ENCODE measurements at places on chromosomes 16 and 17. TPM values are rescaled to one million over a fixed set of nuclear protein-coding genes. Genes with fewer than 3 reads are reported as not detected.

DNA sequence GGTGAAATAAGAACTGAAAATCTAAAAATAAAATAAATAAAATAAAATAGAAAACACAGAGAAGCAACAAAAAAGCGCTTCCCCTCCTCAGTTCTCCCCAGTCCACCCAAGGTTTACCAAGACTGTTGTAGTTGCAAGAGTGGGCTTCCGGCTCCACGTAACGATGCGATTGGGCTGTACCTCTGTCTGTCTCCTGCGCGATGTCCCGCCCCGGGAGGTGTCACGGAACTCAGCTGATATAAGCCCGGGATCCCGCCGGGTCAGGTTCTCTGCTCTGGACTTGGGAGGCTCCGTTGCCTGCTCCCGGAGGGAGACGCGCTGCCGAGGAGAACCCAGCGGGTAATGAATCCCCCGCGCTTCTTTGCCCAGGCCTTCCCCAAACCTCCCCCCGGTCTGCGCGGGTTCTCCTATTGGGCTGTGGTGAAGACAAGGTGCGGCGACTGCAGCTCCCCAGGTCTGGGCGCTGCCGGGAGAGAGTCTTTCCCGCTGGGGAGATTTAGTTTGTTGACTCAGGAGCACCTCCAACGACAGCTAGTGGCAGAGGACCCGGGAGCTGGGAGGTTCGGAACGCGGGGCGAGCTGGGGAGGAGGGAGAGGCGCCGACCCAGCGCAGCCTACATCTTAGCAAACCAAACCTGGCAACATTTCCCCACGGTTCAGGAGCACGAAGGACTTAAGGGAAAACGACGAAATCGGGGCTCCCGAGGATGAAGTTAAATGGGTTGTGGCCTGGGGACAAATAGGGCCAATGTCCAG is at the start of gene SLFN5:
TSS of gene SLFN5 (plus strand) at position 268 of the 756 bp plus-strand sequence. CDS start 15,619 bp downstream, outside the sequence.
- peaks cover 63% of the 10 kb centered on the region for H3K4me1 ChIP-seq
- no peaks in the 10 kb centered on the region for H3K27me3 ChIP-seq
- peak within 1 kb of the TSS; percentile 96 for H3K27ac ChIP-seq
- peak within 1 kb of the TSS; percentile 96 for H3K4me3 ChIP-seq
- peaks cover 38% of the 10 kb centered on the region for H3K36me3 ChIP-seq
- peak; percentile 91 for DNase-seq

GRCh38 chr16:8950580-8951077 is 13.1 kb downstream of the USP7 start:
- no peak overlapping the region for H3K4me3 ChIP-seq
- no peak for DNase-seq
- H3K36me3 ChIP-seq: no peaks in the 10 kb centered on the region
- peaks cover 54% of the 10 kb centered on the region for H3K4me1 ChIP-seq
- H3K27me3 ChIP-seq: no peaks in the 10 kb centered on the region

DNA sequence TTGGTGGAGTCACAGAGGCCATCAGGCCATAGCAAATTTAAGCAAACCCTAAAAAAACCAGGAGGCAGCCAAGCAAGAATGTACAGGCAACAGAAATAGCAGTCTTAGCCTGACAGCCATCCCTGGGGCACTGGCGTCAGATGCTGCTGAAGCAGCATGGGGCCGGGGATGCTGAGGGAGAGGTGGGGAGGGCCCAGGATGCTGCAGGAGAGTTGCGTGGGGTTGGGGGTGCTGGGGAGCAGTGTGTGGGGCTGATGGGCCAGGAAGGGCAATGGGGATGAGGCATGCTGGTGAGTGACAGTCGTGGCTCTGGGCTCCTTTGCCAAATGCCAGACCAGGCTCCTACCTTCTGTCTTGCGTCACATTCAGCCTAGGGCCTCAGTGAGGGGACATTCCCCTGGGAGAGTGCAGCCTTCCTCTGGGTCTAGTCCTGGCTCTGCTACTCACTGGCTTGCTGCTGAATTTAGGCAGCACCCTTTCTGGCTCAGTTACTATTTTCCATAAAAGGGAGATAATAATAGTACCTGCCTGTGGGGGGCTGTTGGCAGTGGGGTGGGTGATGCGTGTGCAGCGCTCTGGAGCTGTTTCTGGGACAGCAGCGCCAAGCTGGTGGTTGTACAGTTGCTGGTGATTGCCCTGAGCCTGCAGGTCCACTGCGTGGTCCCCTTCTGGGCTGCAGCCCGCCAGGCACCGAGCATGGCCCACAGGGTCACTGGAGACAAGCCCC is 88.1 kb downstream of the AMFR start:
- H3K4me3 ChIP-seq: no peak overlapping the region
- H3K27ac ChIP-seq: no peak overlapping the region
- DNase-seq: no peak
- no peaks in the 10 kb centered on the region for H3K27me3 ChIP-seq

DNA sequence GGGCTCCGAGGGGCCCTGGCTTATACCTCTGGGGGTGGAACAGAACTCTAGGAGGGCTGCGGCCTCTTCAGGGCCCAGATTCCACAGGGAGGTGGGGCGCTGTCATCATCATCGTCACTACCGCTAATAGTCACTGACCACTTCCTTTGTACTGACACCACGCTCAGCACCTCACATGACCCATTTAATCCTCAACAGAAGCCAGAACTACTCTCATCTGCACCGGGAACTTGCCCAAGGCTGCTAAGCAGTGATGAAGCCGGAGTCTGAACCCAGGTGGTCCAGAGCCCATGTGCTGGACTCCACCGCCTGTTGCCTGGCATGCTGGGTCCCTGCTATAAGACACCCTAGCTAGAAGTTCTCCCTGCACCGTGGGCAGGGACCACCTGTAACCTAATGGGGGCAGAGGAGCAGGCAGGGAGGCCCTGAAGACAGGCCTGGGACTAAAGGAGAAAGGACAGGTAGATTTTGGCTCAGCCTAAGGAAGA is 12.0 kb downstream of the UNC13D start:
- H3K27me3 ChIP-seq: no peaks in the 10 kb centered on the region
- H3K4me1 ChIP-seq: peaks cover 28% of the 10 kb centered on the region
- peak overlapping the region; percentile 50 for H3K4me3 ChIP-seq
- peaks cover 51% of the 10 kb centered on the region for H3K36me3 ChIP-seq
- peak overlapping the region; percentile 85 for H3K27ac ChIP-seq

DNA sequence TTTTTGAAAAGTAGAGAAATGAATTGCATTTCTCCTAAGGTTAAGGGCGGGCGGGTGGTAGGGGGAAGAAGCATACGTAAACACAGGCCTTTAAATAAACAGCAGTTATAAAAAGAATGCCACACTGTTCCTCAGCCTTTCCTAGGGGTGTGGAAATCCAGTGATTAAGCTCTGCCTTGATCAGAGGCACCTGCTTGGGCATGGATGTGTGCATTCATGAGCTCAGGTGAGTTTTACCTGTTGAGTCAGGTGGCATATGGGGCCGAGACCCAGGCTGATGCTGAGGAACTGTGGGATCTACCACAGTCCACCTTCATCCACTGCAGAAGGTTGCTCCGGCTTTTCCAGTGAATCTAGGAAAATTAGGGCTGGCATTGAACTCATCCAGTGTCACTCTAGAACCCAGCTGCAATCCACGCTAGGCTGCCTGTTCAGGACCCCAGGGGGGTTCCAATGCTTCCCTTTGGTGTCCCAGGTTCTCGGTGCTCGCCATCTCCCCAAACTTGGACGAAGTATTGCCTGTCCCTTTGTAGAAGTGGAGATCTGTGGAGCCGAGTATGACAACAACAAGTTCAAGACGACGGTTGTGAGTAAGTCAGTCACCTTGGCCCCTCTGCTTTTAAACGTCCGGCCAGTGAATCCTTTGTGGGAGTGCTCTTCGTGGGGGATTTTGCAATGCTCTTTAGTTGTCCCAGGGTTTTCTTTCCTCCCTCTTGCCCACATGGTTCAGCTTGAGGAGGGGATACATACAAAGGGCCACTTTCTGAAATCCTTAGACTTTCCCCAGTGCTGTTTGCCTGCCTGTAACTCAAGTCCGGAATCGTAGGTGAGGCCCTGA is 72.7 kb downstream of the SDR42E1 start:
- H3K27me3 ChIP-seq: no peaks in the 10 kb centered on the region
- H3K4me1 ChIP-seq: no peaks in the 10 kb centered on the region
- H3K4me3 ChIP-seq: no peak overlapping the region
- no peaks in the 10 kb centered on the region for H3K36me3 ChIP-seq
- DNase-seq: no peak

- H3K27ac ChIP-seq: peak overlapping the region; percentile 78
- H3K27me3 ChIP-seq: peaks cover 5% of the 10 kb centered on the region
- H3K4me3 ChIP-seq: peak overlapping the region; percentile 91
Measured at GRCh38 chr17:32445074-32445415, 735 bp downstream of the PSMD11 start.

GRCh38 chr16:84643180-84643583 is 5.1 kb upstream of the KLHL36 start:
- no peak overlapping the region for H3K27ac ChIP-seq
- H3K36me3 ChIP-seq: peaks cover 3% of the 10 kb centered on the region
- peaks cover 32% of the 10 kb centered on the region for H3K4me1 ChIP-seq
- peaks cover 20% of the 10 kb centered on the region for H3K27me3 ChIP-seq

DNA sequence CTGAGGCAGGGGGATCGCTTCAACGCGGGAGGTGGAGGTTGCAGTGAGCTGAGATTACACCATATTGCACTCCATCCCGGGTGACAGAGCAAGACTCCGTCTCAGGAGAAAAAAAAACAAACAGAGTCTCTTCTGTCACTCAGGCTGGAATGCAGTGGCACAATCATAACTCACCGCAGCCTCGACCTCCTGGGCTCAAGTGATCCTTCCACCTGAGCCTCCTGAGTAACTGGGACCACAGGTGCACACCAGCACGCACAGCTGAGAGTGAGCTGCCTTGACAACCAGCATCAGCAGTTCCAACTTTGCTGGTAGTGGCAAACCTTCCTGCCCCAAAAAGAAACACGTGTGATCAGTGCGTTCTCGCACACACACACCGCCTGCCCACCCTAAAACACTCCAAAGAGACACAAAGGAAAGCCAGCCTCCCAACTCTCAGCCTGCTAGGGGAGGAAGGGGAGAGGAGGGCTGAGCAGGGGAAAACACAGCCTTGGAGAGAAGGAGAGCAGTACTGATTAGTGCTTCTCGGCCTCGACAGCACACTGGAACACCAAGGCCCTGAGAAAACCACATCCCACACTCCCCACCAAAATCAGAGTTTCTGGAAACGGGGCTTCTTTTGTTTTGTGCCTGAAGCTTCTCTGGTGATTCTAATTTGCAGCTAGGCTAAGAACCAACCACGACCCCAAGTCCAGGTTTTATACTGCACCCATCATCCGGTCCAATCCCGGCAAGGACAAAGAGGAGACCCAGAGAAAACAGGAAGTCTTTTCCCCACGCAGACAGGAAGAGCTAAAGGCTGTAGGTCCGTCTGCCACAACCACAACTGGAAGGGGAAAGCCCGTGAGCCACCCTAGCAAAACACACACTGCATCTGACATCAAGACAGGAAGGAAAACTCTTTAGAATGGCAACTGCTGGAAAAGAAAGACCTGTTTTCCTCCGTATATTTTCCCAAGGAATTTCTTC is 28.8 kb downstream of the ZCCHC14 start:
- H3K36me3 ChIP-seq: no peaks in the 10 kb centered on the region
- no peak for DNase-seq
- peak overlapping the region; percentile 56 for H3K27ac ChIP-seq
- H3K4me1 ChIP-seq: peaks cover 28% of the 10 kb centered on the region

DNA sequence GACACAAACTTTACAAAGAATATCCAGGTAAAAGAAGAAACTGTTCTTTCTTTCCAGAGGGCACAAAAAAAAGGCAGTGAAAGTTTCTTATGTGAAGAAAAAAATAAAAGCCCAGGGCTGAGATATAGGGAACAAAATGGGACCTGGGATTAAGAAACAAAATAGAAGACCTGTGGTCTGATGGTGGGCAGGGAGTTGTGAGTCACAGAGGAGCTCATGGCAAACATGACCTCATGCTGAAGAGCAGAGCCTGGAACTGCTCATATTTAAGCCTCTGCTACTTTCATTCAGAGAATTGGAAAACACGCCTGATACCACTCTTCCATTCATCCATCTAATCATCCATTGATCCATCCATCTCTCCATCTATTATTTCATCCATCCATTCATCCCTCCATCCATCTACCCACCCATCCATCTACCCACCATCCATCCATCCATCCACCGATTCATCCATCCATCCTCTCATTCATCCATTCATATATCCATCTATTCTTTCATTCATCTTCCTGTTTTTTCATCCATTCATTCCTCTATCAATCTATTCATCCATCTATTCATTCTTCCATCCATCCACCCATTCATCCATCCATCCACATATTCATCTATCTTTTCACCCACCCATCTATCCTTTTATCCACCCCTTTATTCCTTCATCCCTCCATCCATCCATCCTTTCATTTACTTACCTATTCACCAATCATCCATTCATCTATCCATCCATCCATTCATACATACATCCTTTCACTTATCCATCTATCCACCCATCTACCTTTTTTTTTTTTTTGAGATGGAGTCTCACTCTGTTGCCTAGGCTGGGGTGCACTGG is 30.0 kb downstream of the WFDC1 start:
- no peak for DNase-seq
- H3K4me1 ChIP-seq: no peaks in the 10 kb centered on the region
- H3K27me3 ChIP-seq: no peaks in the 10 kb centered on the region
- no peak overlapping the region for H3K4me3 ChIP-seq
- no peak overlapping the region for H3K27ac ChIP-seq

- no peaks in the 10 kb centered on the region for H3K27me3 ChIP-seq
- no peak overlapping the region for H3K4me3 ChIP-seq
- H3K36me3 ChIP-seq: no peaks in the 10 kb centered on the region
- H3K27ac ChIP-seq: no peak overlapping the region
- DNase-seq: no peak
Measured at GRCh38 chr16:49362230-49362629, 11.4 kb upstream of the C16orf78 start.

- H3K36me3 ChIP-seq: peaks cover 27% of the 10 kb centered on the region
- DNase-seq: no peak
- H3K4me1 ChIP-seq: no peaks in the 10 kb centered on the region
Measured at GRCh38 chr16:17252701-17253100, 218.1 kb downstream of the XYLT1 start.

- H3K4me1 ChIP-seq: peaks cover 12% of the 10 kb centered on the region
- H3K27ac ChIP-seq: peak overlapping the region; percentile 85
- H3K36me3 ChIP-seq: no peaks in the 10 kb centered on the region
- peak; percentile 91 for DNase-seq
- no peaks in the 10 kb centered on the region for H3K27me3 ChIP-seq
- peak overlapping the region; percentile 53 for H3K4me3 ChIP-seq
Measured at GRCh38 chr16:21554795-21555585, 44.4 kb upstream of the METTL9 start.

- H3K36me3 ChIP-seq: no peaks in the 10 kb centered on the region
- H3K27ac ChIP-seq: no peak overlapping the region
- H3K4me3 ChIP-seq: no peak overlapping the region
- no peaks in the 10 kb centered on the region for H3K4me1 ChIP-seq
Measured at GRCh38 chr16:50497592-50497991, 50.6 kb upstream of the NKD1 start.

The PLA2G10 gene
- not detected for total RNA-seq

The CYGB gene
- not detected for total RNA-seq

The MYH8 gene
- not detected for total RNA-seq

The ADGRG1 gene
- 1.9 TPM for total RNA-seq

The TMEM235 gene
- total RNA-seq: not detected

The PITPNM3 gene
- total RNA-seq: 0.52 TPM

The C16orf74 gene
- not detected for total RNA-seq

The SLC16A13 gene
- 15.8 TPM for total RNA-seq

The WFIKKN2 gene
- not detected for total RNA-seq

All from activated T-helper 2 cell treated with anti-CD3 and anti-CD28 coated beads, Interferon-gamma antibody, Interleukin-2, Interleukin-4, amounts not matched to agents 10 μg/mL and 5 μg/mL and 100 μg/mL, durations not matched to agents 14 hours and 24 hours and 36 hours (primary cell).